ENCODE measurements at places on chromosomes 12 and 14.

- DNase-seq, result no peak
Observed at GRCh38 chr12:2646341-2646740, 148.4 kb upstream of the FKBP4 start.

GRCh38 chr12:120668091-120668867 lies 18.7 kb upstream of the MLEC start:
- no peak for DNase-seq

GRCh38 chr12:116126610-116127009 lies 150.9 kb downstream of the MED13L start:
- no peak for DNase-seq

DNA sequence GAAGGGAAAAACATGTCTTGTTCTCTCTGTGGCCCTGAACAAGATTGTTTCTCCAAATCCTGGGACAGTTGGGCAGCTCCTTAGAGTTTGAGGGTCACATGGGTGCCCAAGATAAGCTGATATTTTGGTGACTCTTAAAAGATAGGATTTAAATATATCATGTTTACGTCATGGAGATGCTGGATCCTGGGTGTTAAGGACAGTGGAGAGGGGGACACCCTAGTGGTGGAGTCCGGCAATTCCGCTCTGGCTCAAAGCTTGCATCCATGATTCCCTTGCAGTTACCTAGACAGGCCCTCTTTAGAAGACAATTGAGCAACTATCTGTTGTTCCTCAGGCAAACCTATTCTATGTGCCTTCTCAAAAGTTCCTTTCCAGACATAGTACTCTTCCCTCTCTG lies 101.8 kb downstream of the CMKLR1 start:
- DNase-seq, result no peak

DNA sequence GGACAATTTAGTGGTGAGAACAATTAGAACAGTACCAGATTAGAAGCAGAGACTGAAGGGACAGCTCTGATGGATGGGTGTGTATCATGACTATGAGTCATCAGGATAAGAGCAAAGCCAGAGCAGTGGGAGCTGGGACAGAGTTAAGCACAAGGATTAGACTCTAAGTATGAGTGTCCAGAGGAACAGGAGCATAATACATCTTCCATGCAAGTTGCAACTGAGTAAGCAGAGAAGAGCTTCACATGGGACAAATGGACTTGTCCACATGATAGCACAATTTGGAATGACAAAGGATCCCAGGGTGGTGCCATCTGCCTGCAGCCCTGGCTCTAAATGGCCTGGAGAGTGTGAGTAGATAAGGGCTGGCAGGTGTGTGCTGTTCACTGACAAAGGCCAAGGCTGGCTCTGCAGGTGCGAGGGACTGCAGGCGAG lies 226.4 kb upstream of the CAND1 start:
- DNase-seq, result no peak
